Activated T-cell treated with anti-CD3 and anti-CD28 coated beads for 48 hours (primary cell): ENCODE measurements at places on chromosomes 3 and 15.

- DNase-seq = no peak
These were observed 257.5 kb downstream of the LRTM1 start for GRCh38 chr3:54670201-54671000.

- DNase-seq = no peak
These were observed 92.2 kb downstream of the ST6GAL1 start for GRCh38 chr3:187022403-187023029.

- DNase-seq = no peak
These were observed 67.6 kb upstream of the GCNT3 start for GRCh38 chr15:59543721-59544547.

DNA sequence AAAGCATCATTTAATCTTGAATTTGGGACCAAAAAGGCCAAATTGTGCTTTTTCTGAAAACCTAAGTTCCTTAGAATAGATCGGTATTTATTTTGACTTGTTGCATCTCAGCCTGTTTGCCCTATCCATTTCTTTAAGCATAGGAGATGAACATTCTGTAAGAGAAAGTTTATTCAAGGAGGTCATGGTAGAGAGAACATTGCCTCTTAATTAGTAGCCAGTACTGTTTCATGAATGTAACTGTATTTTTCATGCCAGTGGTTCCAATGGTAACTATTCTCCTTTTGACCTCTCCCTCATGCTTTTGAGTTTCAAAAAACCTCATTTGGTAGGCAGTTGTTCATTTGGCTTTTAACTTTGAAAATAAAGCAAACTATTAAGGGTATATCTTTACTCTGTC is 55.4 kb downstream of the ARMC8 start:
- no peak for DNase-seq
